Activated T-helper 2 cell treated with anti-CD3 and anti-CD28 coated beads, Interferon-gamma antibody, Interleukin-2, Interleukin-4, amounts not matched to agents 10 μg/mL and 5 μg/mL and 100 μg/mL, durations not matched to agents 14 hours and 24 hours and 36 hours (primary cell): ENCODE measurements at places on chromosomes 7 and 10. TPM values are rescaled to one million over a fixed set of nuclear protein-coding genes. Genes with fewer than 3 reads are reported as not detected.

PRSS37 gene
- total RNA-seq = not detected in 2 replicates

SSBP1 gene
- 244 and 245 TPM in 2 replicates for total RNA-seq

GGCT gene
- total RNA-seq = 71.6 and 72.7 TPM in 2 replicates

PDZD8 gene
- total RNA-seq = 20.6 and 22.0 TPM in 2 replicates

RBP3 gene
- not detected in 2 replicates for total RNA-seq
